ENCODE measurements at places on chromosomes 11 and 22. TPM values are rescaled to one million over a fixed set of nuclear protein-coding genes. Genes with fewer than 3 reads are reported as not detected.

DEUP1 gene
- total RNA-seq, result not detected

MS4A6A gene
- 0.75 TPM for total RNA-seq

CD3E gene
- total RNA-seq, result 0.80 TPM

MMP1 gene
- total RNA-seq, result 0.48 TPM

- H3K27me3 ChIP-seq, result no peaks in the 10 kb centered on the region
- H3K4me1 ChIP-seq, result no peaks in the 10 kb centered on the region
- H3K4me3 ChIP-seq, result no peak overlapping the region
Observed at GRCh38 chr11:87063982-87064381, 26.2 kb downstream of the TMEM135 start.

IFITM10 gene
- 13.5 TPM for total RNA-seq

DNA sequence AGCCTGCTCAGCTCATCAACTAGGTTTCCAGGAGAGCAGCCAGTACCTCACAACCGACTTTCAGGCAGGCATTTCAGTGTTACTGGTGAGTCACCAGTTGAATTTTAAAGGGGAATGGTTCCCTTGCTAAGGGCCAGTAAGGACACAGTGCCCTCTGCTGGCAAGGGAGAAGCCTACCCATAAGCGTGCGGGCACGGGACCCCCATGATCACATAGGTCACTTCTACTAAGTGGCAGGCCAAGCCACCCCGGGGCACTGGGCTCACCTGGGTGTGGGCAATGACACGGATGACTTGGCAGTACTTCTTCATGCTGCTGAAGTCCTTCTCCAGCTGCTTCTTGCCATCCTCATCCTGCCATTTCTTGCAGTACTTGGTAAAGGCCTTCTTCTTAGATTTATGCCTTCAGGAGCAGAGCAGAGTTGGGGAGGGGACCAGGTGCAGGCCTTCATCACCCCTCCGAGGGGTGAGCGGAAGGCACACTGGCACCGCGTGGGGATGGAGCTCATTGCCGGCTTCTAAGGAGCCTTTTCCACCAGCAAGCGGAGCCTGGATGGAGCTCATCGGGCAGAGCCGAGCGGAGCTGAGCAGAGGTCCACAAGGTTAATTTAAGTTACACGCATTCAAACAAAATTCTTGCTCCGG lies 2.9 kb downstream of the RPL3 start:
- H3K36me3 ChIP-seq, result peaks cover 57% of the 10 kb centered on the region
- H3K4me1 ChIP-seq, result peaks cover 33% of the 10 kb centered on the region
- DNase-seq, result peak; percentile 79

DNA sequence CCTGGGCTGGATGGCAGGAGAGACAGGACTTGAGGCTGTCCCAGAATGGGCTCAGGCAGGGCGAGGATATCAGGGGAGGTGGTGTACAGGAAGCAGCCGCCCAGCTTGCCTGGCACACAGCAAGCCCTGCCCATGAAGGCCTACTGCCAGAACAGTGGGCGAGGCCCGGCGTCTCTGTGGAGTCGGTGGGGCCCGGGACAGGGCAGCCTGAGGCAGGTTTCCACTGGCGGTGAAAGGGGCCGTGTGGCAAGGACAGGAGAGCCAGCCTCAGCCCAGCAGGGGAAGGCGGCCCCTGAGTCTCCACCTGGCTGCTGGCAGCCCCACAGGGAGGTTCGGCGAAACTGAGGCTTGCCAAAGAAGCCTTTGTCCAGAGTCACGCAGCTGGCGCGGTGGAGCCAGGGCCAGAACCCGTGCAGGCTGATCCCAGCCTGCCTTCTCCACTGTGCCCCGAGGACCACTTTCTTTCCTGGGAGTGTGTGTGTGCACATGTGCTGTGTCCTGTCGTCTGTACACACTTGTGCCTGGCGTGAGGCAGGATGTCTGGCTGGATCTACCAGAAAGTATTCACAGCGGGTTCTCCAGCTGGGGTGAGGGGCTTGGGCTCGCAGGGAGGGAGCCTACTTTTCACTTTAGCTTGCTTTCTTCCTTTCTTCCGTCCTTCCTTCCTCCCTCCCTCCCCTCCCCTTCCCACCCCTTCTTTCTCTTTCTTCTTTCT lies 1.2 kb downstream of the TSPO start:
- H3K27me3 ChIP-seq, result no peaks in the 10 kb centered on the region
- peak; percentile 88 for DNase-seq
- peak overlapping the region; percentile 93 for H3K27ac ChIP-seq
- peak overlapping the region; percentile 60 for H3K4me3 ChIP-seq
- peaks cover 47% of the 10 kb centered on the region for H3K4me1 ChIP-seq

MRGPRF gene
- total RNA-seq, result 17.9 TPM

GRCh38 chr11:43508511-43508918 lies 149.8 kb downstream of the TTC17 start:
- H3K27me3 ChIP-seq, result no peaks in the 10 kb centered on the region
- no peak overlapping the region for H3K27ac ChIP-seq
- DNase-seq, result peak; percentile 16
- H3K4me3 ChIP-seq, result no peak overlapping the region
- H3K36me3 ChIP-seq, result no peaks in the 10 kb centered on the region

DNA sequence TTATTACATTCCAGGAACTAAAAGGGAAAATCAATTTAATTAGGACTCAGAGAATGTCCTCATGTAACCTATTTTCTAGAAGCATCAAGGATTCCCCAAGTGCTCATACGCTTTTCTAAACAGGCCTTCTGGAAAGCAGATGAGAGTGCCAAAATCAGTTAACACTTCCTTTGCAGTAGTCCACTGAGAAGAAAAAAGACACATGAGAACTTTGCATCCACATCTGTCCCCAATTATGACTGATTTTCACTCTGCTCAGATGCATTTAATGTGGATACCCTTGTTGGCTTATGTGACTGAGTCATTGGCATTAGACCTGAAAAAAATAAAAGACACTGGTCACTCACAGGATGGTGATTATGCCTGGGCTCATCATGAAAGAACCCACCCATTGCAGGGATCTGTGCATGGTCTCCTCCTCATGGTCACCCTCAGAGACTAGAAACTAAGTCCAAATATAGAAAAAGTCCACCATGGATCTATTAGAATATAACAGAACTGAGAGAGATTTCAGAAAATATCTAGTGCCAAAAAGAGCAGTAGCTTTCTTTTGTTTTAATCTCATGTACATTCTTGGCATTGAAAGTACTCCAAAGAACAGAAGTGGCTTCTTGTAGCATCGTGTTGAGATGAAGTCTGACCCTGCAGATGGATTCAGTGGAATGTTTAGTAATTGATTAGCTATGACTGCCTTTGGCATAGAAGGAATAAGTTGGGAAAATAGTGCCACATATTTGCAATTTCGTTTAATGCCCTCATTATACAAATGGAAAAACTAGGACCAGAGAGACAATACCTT lies 48.8 kb upstream of the FIBIN start:
- no peaks in the 10 kb centered on the region for H3K4me1 ChIP-seq
- H3K27ac ChIP-seq, result no peak overlapping the region
- H3K4me3 ChIP-seq, result no peak overlapping the region
- H3K36me3 ChIP-seq, result no peaks in the 10 kb centered on the region

- no peak overlapping the region for H3K27ac ChIP-seq
- H3K27me3 ChIP-seq, result peaks cover 4% of the 10 kb centered on the region
- H3K36me3 ChIP-seq, result no peaks in the 10 kb centered on the region
- no peak overlapping the region for H3K4me3 ChIP-seq
- DNase-seq, result no peak
Observed at GRCh38 chr22:44823396-44823795, 71.0 kb downstream of the ARHGAP8 start.

GRCh38 chr22:23145878-23146470 lies 697 bp downstream of the RAB36 start:
- peak overlapping the region; percentile 82 for H3K27ac ChIP-seq
- DNase-seq, result no peak
- no peaks in the 10 kb centered on the region for H3K36me3 ChIP-seq
- peaks cover 16% of the 10 kb centered on the region for H3K4me1 ChIP-seq

- no peaks in the 10 kb centered on the region for H3K36me3 ChIP-seq
- H3K27ac ChIP-seq, result peak overlapping the region; percentile 54
- no peaks in the 10 kb centered on the region for H3K4me1 ChIP-seq
- no peaks in the 10 kb centered on the region for H3K27me3 ChIP-seq
- DNase-seq, result peak; percentile 26
Observed at GRCh38 chr22:36081023-36081431, 52.4 kb upstream of the RBFOX2 start.

GRCh38 chr11:83157594-83158356 lies 844 bp downstream of the PCF11 start:
- H3K27ac ChIP-seq, result peak overlapping the region; percentile 99
- no peaks in the 10 kb centered on the region for H3K27me3 ChIP-seq
- H3K36me3 ChIP-seq, result no peaks in the 10 kb centered on the region
- H3K4me1 ChIP-seq, result peaks cover 42% of the 10 kb centered on the region
- peak; percentile 55 for DNase-seq

GRCh38 chr11:62077132-62077531 lies 46.7 kb upstream of the INCENP start:
- peaks cover 7% of the 10 kb centered on the region for H3K4me1 ChIP-seq
- no peaks in the 10 kb centered on the region for H3K27me3 ChIP-seq
- no peak overlapping the region for H3K4me3 ChIP-seq
- H3K27ac ChIP-seq, result no peak overlapping the region

DNA sequence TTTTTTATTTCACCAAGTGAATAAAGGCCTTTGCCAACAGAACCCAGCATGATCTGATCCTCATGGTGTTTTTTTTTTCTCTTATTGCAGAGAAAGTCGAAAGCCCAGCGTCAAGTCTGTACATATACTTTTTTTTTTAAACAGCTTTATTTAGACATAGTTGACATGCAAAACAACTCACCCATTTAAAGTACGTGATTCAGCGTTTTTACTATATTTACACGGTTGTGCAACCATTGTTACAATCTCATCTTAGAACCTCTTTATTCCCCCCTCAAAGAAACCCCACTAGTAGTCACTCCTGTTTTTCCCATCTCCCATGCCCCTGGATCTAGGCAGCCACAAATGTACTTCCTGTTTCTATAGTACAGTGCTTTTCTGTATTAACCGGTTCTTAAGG lies 20.6 kb upstream of the AP1B1 start:
- H3K27ac ChIP-seq, result no peak overlapping the region
- no peaks in the 10 kb centered on the region for H3K4me1 ChIP-seq
- no peaks in the 10 kb centered on the region for H3K27me3 ChIP-seq
- no peak for DNase-seq
- H3K36me3 ChIP-seq, result no peaks in the 10 kb centered on the region
- H3K4me3 ChIP-seq, result no peak overlapping the region

- H3K4me1 ChIP-seq, result no peaks in the 10 kb centered on the region
- DNase-seq, result no peak
- no peak overlapping the region for H3K27ac ChIP-seq
- H3K36me3 ChIP-seq, result no peaks in the 10 kb centered on the region
Observed at GRCh38 chr11:69401715-69402114, 79.7 kb upstream of the LINC01488 start.

NOX4 gene
- 2.6 TPM for total RNA-seq

MIOX gene
- total RNA-seq, result not detected

DNA sequence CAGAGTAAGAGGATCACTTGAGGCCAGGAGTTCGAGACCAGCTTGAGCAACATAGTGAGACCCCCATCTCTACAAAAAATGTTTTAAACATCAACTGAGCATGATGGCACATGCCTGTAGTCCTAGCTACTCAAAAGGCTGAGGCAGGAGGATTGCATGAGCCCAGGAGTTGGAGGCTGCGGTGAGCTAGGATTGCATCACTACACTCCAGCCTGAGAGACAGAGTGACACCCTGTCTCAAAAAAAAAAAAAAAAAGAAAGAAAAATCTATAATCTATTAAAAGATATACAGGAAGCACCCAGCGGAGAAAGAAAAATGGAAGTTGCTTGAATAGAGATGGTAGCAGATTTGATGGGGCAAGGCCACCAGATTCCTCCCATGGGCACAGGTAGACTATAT lies 61.8 kb downstream of the FAM83F start:
- H3K27me3 ChIP-seq, result no peaks in the 10 kb centered on the region
- no peak for DNase-seq
- no peaks in the 10 kb centered on the region for H3K36me3 ChIP-seq
- H3K4me1 ChIP-seq, result peaks cover 48% of the 10 kb centered on the region

- no peaks in the 10 kb centered on the region for H3K36me3 ChIP-seq
- H3K4me3 ChIP-seq, result no peak overlapping the region
- no peak overlapping the region for H3K27ac ChIP-seq
- no peaks in the 10 kb centered on the region for H3K4me1 ChIP-seq
Observed at GRCh38 chr11:38226684-38227083, 1628.6 kb upstream of the RAG2 start.

DNA sequence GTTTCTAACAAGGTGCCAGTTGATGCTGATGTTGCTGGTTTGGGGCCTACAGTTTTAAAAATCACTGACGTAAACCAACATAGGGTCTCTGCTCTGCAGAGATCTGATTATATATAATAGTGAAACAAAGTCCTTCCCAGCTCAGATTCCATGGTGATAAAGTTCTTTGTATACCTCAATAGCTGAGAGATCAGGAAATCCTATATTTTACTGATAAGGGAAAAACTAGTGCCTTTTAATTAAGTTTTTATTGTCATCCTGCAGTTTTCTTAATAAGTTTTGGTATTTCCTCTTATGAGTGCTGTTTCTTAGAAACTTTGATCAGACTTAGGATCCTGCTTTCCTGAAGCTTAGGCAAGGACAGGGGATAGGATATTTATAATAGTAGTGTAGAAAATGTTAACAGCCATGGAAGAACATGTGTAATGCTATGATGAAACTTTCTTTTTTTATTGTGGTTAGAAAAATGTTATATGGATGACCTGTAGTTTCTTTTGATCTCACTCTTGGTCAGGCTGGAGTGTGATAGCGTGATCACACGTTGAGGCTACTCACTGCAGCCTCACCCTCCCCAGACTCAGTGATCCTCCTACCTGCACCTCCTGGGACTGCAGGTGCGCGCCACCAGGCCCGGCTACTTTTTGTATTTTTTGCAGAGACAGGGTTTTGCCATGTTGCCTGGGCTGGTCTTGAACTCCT lies 14.1 kb downstream of the CAPRIN1 start:
- H3K36me3 ChIP-seq, result no peaks in the 10 kb centered on the region
- H3K4me1 ChIP-seq, result peaks cover 13% of the 10 kb centered on the region
- H3K27me3 ChIP-seq, result no peaks in the 10 kb centered on the region
- no peak for DNase-seq
- H3K27ac ChIP-seq, result no peak overlapping the region
- H3K4me3 ChIP-seq, result no peak overlapping the region

GRCh38 chr22:19688301-19689290 lies 25.7 kb upstream of the SEPTIN5 start:
- no peaks in the 10 kb centered on the region for H3K36me3 ChIP-seq
- H3K4me3 ChIP-seq, result no peak overlapping the region
- no peaks in the 10 kb centered on the region for H3K4me1 ChIP-seq
- H3K27me3 ChIP-seq, result peaks cover 41% of the 10 kb centered on the region
- no peak overlapping the region for H3K27ac ChIP-seq

AIP gene
- 32.9 TPM for total RNA-seq

IGF2 gene
- total RNA-seq, result 13.0 TPM

ARHGAP20 gene
- total RNA-seq, result 2.5 TPM

- H3K27ac ChIP-seq, result no peak overlapping the region
- H3K27me3 ChIP-seq, result no peaks in the 10 kb centered on the region
- H3K4me3 ChIP-seq, result no peak overlapping the region
Observed at GRCh38 chr11:46906609-46907041, 11.7 kb downstream of the LRP4 start.

- H3K27ac ChIP-seq, result no peak overlapping the region
- peaks cover 22% of the 10 kb centered on the region for H3K4me1 ChIP-seq
- DNase-seq, result no peak
Observed at GRCh38 chr11:61512435-61512834, 3.9 kb downstream of the LRRC10B start.
